ENCODE measurements at places on chromosomes 2 and 18.

GRCh38 chr18:62342884-62343283, 17.8 kb downstream of the TNFRSF11A start:
- DNase-seq, result no peak

DNA sequence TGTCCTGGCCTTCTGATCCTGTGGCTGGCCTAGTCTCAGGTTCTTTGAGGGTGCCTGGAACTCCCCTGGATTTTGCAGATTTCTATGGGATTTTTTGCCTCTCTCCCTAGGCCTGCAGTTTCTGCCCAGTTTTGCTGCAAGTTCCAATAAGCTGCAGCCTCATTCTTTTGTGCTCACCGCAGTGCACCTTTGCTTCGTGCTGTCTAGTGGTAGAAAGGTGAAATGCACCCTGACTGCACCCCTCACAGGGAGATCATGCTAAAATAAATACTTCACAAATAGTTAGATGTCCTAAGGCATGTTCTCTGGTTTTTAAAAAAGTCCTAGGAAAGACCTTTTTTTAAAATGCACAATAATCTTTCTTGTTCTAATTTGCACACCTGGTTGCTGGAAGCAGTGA, 72.5 kb downstream of the GNAL start:
- DNase-seq, result no peak

- DNase-seq, result peak; percentile 35
These were observed 17.4 kb downstream of the CIDEA start for GRCh38 chr18:12271376-12272235.

DNA sequence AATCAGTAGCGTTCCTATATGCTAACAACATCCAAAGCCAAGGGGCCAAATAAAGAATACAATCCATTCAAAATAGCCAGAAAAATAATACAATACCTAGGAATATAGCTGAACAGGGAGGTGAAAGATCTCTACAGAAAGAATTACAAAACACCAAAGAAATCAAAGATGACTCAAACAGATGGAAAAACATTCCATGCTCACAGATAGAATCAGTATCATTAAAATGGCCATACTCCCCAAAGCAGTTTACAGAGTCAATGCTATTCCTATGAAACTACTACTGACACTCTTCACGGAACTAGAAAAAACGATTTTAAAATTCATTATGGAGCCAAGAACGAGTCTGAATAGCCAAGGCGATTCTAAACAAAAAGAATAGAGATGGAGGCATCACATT, 57.4 kb downstream of the CCBE1 start:
- no peak for DNase-seq

- DNase-seq, result no peak
These were observed 157.7 kb downstream of the CCDC178 start for GRCh38 chr18:33282709-33283333.

- DNase-seq, result no peak
These were observed 589.4 kb upstream of the SYT4 start for GRCh38 chr18:43866696-43867095.

- DNase-seq, result no peak
These were observed 6.1 kb upstream of the AMMECR1L start for GRCh38 chr2:127891811-127892210.

- DNase-seq, result no peak
These were observed 970.1 kb downstream of the DPP10 start for GRCh38 chr2:115412501-115412900.

DNA sequence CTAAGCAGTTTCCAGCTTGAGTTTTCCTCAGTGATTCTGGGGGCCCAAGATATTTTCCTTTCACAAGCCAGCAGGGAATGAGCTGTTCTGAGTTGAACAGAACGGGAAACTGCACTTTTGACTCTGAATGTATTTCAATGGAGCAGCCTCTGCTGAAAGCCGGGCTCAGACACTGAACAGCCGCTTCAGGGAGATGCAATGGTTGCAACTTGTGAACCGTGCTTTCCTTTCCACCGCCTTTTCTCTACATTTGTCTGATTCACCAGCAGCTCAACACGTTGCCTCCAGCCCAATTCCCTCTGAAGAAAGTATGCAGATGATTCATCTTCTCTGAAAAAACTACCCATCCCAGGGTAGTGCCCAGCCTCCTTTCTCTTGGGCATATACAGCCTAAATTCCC, 119.3 kb upstream of the PKDCC start:
- DNase-seq, result no peak

- DNase-seq, result no peak
These were observed 6.4 kb upstream of the XDH start for GRCh38 chr2:31420936-31421335.

DNA sequence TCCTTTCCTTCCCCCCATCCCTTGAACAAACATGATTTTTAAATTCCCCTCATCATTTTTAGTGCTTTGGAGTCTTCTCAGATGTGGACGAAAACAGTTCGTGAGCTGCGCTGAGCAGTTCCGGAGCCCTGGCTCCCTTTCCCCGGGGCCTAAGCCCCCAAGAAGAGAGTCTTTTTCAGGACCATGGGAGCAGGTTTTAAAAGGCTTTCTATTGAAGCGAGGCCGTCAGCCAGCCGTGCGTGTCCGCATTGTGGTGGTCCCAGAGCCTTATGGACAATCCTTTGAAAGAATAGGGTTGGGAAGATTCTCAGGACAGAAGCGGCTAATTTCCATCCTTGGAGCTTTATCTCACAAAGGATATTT, 290.7 kb downstream of the SOX11 start:
- no peak for DNase-seq

GRCh38 chr2:83085869-83086268, 1373.2 kb downstream of the SUCLG1 start:
- no peak for DNase-seq

DNA sequence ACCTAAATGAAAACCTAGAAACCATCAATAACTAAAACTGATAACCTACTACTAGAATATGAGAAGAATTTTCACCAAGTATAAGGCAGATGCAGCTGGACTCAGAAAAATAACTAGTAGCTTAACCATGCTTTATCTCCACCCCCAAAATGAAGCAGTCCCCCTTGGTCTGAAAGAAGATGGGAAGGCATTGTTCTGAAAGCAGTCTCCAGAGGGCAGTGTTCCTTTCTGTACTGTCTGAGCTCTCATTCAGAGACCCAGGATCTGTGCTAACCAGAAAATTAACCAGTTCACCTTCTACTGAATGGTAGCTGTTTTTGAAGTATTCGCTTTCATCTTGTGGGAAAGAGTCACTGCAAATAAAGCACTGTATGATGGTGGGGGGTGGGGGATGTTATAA, 273.0 kb downstream of the PDE11A start:
- DNase-seq, result peak; percentile 20

GRCh38 chr2:216480221-216480620, 18.4 kb upstream of the RPL37A start:
- no peak for DNase-seq

- DNase-seq, result no peak
These were observed 62.8 kb downstream of the DTNA start for GRCh38 chr18:34772887-34773286.

GRCh38 chr2:27042159-27042661, 9.3 kb upstream of the AGBL5 start:
- no peak for DNase-seq

DNA sequence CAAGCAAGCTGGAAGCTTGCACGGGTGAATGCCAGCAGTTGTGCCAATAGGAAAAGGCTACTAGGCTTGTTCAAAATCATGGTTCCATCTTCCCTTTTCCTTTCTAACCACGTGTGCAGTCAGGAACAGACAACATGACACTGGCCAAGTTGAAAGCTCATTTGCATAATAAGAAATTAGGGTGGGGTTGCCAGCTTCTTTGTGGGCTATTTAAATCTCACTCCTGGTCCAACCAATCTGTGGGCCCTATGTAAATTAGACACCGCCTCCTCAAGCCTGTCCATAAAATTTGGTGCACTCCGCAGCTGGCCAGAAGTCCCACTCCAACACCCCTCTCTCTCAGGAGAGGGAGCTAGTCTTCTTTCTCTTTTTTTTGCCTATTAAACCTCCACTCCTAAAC, 1948.4 kb upstream of the PIK3C3 start:
- DNase-seq, result no peak

DNA sequence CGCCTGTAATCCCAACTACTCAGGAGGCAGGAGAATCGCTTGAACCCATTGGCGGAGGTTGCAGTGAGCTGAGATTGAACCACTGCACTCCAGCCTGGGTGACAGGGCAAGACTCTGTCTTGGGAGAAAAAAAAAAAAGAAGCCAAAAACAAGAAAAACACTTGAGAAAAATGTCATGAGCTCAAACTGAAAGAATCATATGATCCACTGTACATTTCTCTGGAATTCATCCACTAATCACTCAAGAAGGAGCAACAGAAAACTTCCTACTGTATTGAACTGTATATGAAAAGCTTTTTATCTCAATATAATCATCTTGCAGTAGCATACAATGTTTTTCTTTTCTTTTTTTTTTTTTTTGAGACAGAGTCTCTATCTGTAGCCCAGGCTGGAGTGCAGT, 40.4 kb downstream of the EPG5 start:
- DNase-seq, result no peak

- DNase-seq, result no peak
These were observed 186.2 kb upstream of the REG3G start for GRCh38 chr2:78839259-78839658.

- no peak for DNase-seq
These were observed 62.5 kb downstream of the RRM2 start for GRCh38 chr2:10185046-10185445.

- DNase-seq, result no peak
These were observed 207.9 kb upstream of the RGPD4 start for GRCh38 chr2:107618769-107619168.

DNA sequence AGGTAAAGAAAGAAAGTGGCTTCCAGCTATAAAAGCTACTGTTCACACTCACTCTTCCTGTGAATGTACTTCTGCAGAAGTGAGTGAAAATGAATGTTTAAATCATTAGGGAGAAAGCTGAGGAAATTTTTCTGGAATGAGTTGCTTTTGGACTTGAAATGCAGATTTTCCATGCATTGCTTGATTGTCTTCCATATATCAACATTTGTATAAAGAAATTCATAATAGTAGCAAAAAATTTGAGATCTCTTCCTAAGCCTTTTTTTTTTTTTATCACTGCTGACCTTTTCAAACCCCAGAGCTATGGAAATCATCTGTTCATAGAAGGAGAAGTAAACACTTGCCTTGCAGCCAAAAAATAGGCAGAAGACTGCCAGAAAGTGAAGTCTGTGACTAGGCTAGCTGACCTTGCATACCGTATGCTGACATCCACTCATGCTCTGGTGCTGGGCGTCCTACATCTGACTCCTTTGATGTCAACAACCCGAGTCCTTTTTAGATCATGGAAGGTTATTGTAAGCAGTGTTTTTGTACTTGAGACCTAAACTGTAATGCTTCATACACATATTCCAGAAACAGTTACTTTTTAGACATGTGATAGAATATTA, 154.5 kb upstream of the RASGRP3 start:
- DNase-seq, result no peak

- DNase-seq, result no peak
These were observed 2.1 kb downstream of the GREB1 start for GRCh38 chr2:11535899-11536344.

DNA sequence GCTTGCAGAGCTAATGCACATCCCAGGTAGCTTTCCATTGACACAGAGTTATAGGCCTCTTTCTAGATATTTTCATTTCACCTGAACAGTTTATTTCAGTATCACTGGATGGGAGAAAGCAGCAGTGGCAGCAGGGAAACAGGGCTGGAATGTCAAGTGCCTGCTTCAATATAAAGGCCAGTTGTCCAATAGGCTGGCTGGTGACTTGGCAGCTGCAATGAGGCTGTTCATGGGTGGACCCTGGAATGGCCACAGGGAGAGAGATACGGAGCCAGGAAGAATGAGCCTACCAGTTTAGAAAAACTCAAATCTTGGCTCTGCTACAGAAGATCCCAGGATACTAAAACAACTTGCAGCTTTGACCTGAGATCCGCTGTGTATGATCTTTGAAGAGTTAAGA, 185.0 kb downstream of the BCL11A start:
- DNase-seq, result no peak

Data from activated CD4-positive, alpha-beta T cell treated with anti-CD3 and anti-CD28 coated beads, Interleukin-2, amount 10 ng/mL, durations not matched to agents 7 days and 5 days (primary cell).